CD4-positive, alpha-beta memory T cell (primary cell): ENCODE measurements at places on chromosomes 13 and 19. TPM values are rescaled to one million over a fixed set of nuclear protein-coding genes. Genes with fewer than 3 reads are reported as not detected.

DNA sequence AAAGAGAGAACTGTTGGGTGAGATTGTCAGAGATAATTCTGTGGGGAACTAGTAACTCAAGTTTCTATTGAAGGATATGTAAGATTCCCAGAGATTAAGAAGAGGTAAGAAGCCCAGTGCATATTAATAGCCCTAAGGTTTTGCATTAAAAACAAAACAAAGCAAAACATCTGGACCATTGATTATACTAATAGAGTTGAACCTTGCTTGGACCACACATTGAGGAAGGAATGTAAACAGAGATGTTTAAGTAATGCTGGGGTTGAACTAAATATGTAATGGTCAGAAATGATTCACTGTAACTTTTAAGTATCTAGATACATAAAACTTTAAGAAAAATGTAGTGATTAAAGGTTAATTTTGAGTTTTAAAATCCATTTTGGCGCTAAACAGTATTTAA lies 1770.0 kb downstream of the PCDH9 start:
- H3K27me3 ChIP-seq: no peaks in the 10 kb centered on the region
- H3K27ac ChIP-seq: no peak overlapping the region
- H3K36me3 ChIP-seq: no peaks in the 10 kb centered on the region
- no peak overlapping the region for H3K4me3 ChIP-seq
- no peak for DNase-seq

- DNase-seq: no peak
- no peaks in the 10 kb centered on the region for H3K4me1 ChIP-seq
- no peak overlapping the region for H3K27ac ChIP-seq
- H3K27me3 ChIP-seq: no peaks in the 10 kb centered on the region
These were observed 297.6 kb downstream of the SLITRK6 start for GRCh38 chr13:85501616-85502015.

DNA sequence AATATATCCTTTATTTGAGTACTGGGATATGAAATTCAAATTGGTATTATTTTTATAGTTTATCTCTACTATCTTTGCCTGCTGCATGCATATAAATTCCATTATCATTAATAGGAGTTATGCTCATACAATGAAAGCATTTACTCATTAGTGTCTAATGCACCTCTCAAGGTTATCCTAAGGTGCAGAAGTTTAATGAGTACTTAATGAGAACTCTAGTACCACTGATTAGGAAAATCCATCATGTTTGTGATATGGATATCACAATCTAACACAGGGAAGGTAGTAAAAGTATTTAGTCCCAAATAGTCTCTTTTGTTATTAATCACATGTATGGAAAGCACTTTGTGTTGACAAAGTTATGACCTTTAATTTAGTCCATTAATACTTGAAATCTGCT lies 77.2 kb upstream of the SLC10A2 start:
- no peaks in the 10 kb centered on the region for H3K4me1 ChIP-seq
- no peak overlapping the region for H3K4me3 ChIP-seq
- no peak for DNase-seq
- no peaks in the 10 kb centered on the region for H3K27me3 ChIP-seq
- no peak overlapping the region for H3K27ac ChIP-seq

- no peaks in the 10 kb centered on the region for H3K36me3 ChIP-seq
- H3K4me3 ChIP-seq: no peak overlapping the region
- H3K27me3 ChIP-seq: no peaks in the 10 kb centered on the region
- no peak overlapping the region for H3K27ac ChIP-seq
These were observed 150.7 kb downstream of the AKAP11 start for GRCh38 chr13:42422681-42423080.

GRCh38 chr13:44894001-44894770 lies 95.1 kb downstream of the NUFIP1 start:
- DNase-seq: no peak
- H3K4me1 ChIP-seq: no peaks in the 10 kb centered on the region
- H3K36me3 ChIP-seq: no peaks in the 10 kb centered on the region
- H3K27ac ChIP-seq: no peak overlapping the region

- no peaks in the 10 kb centered on the region for H3K36me3 ChIP-seq
- H3K27ac ChIP-seq: no peak overlapping the region
- H3K4me3 ChIP-seq: no peak overlapping the region
- H3K27me3 ChIP-seq: no peaks in the 10 kb centered on the region
- H3K4me1 ChIP-seq: no peaks in the 10 kb centered on the region
- no peak for DNase-seq
These were observed 10.5 kb upstream of the CBY2 start for GRCh38 chr13:45691667-45692066.

DNA sequence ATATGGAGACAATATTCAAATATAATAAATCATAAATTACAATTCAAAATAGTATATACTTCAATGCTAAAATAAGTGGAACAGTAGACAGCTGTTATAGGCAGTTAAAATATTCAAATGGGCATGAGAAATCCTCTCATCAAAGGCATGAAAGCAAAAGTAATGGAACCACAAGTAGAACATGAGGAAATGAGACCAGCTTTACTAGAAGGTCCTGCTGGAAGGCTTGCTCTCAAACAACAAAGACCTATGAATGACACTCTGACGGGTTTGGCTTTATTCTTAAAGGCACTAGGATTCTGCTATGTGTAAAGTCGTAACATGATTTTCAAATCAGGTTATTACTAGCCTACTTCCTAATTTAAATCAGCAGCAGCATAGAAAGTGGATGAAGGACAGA lies 148.1 kb downstream of the VWA8 start:
- peaks cover 16% of the 10 kb centered on the region for H3K4me1 ChIP-seq
- peaks cover 6% of the 10 kb centered on the region for H3K36me3 ChIP-seq
- H3K27me3 ChIP-seq: no peaks in the 10 kb centered on the region
- no peak overlapping the region for H3K27ac ChIP-seq
- DNase-seq: no peak

- DNase-seq: no peak
- no peak overlapping the region for H3K27ac ChIP-seq
- H3K27me3 ChIP-seq: no peaks in the 10 kb centered on the region
- peaks cover 16% of the 10 kb centered on the region for H3K4me1 ChIP-seq
These were observed 6.7 kb downstream of the CXCL17 start for GRCh38 chr19:42436006-42436405.

- H3K36me3 ChIP-seq: no peaks in the 10 kb centered on the region
- H3K4me1 ChIP-seq: peaks cover 21% of the 10 kb centered on the region
- no peak for DNase-seq
- no peak overlapping the region for H3K4me3 ChIP-seq
These were observed 3.0 kb downstream of the PAK4 start for GRCh38 chr19:39128516-39129079.

GRCh38 chr19:4124638-4125037 lies 716 bp upstream of the MAP2K2 start:
- peaks cover 21% of the 10 kb centered on the region for H3K4me1 ChIP-seq
- H3K36me3 ChIP-seq: no peaks in the 10 kb centered on the region
- H3K4me3 ChIP-seq: no peak overlapping the region
- no peaks in the 10 kb centered on the region for H3K27me3 ChIP-seq
- no peak for DNase-seq

DNA sequence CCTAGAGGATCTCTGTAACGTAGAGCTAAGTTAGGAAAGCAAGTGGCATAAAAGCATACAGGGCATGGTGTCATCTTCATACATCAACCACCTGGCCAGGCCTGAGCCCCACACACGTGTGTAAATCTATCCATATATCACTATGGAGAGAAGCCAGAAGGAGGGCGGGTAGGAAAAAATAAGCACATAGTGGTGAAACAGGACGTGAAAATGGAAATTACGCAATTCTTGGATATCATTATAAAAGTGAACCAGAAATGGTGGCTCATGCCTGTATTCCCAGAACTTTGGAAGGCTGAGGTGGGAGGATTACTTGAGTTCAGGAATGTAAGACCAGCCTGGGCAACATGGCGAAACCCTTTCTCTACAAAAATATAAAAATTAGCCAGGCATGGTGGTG lies 43.4 kb downstream of the PDCD5 start:
- H3K4me3 ChIP-seq: no peak overlapping the region
- no peaks in the 10 kb centered on the region for H3K4me1 ChIP-seq
- H3K36me3 ChIP-seq: peaks cover 54% of the 10 kb centered on the region
- no peak overlapping the region for H3K27ac ChIP-seq
- no peaks in the 10 kb centered on the region for H3K27me3 ChIP-seq
- no peak for DNase-seq

ECSIT gene
- 46.2 TPM for total RNA-seq

GRK1 gene
- total RNA-seq: not detected
